ENCODE measurements at places on chromosomes 7 and 10. TPM values are rescaled to one million over a fixed set of nuclear protein-coding genes. Genes with fewer than 3 reads are reported as not detected.

- no peaks in the 10 kb centered on the region for H3K4me1 ChIP-seq
- H3K36me3 ChIP-seq, result peaks cover 3% of the 10 kb centered on the region
- no peaks in the 10 kb centered on the region for H3K27me3 ChIP-seq
Measured at GRCh38 chr7:155181768-155182167, 111.6 kb downstream of the HTR5A start.

GRCh38 chr7:73509463-73509862 is 12.6 kb downstream of the BAZ1B start:
- H3K36me3 ChIP-seq, result peaks cover 51% of the 10 kb centered on the region
- H3K4me3 ChIP-seq, result no peak overlapping the region
- H3K27ac ChIP-seq, result no peak overlapping the region

HOXA5 gene
- total RNA-seq, result not detected

DNA sequence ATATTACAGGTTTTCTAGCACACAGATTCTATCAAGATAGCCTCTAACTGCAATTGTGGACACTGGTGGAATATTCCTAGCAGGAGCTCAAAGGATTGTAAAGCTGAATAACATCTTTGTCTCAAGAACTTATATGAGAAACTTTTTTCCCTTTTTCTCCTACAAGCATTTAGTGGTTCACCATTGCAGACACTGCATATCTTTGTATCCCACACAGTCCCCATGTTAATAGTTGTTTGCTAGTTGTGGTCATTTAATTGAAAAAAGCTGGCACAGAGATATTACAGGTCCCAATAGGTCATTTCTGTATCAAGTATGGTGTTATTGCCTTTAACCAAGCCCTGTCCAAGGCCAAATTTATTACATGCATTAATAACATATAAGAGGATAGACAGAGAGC is 226.2 kb upstream of the TCF7L2 start:
- no peaks in the 10 kb centered on the region for H3K4me1 ChIP-seq
- no peaks in the 10 kb centered on the region for H3K27me3 ChIP-seq
- DNase-seq, result no peak
- H3K4me3 ChIP-seq, result no peak overlapping the region
- no peak overlapping the region for H3K27ac ChIP-seq

DNA sequence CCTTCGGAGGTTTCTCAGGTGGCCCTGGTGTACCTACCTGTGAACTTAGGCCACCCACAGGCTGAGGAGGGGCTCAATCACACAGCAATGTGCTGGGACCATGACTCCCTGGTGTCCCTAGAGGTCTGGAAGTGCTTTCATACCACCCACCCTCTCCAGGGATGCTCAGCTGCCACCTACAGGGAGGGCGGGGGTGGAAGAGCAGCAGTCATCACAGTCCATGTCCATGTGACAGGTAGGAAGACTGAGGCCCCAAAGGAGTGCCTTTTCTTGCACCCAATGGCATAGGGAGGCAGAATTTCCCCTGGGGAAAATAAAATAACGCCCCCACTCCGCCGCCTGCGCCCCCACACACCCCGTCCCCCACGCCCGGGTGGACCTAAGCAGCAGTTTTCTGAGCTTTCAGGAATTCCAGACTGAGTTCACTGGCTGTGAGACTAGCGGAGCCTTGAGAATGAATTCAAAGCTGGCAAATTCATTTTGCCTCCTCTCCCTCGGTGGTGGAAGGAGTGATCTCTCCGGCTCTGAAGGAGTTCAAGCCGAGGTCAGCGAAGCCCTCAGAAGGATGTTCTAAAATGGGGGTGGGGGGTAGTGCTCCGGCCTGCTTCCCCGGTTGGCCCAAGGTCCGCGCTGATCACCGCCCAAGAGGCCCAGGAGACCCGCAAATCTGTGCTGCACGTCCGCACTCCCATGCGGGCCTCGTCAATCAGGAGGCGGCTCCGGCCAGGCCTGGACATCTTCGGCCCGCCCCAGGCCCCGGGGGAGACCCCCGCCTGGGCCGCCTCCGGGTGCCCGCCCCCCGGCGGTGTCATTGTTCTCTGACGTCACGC is 2.1 kb upstream of the ZMIZ1 start:
- peak overlapping the region; percentile 70 for H3K4me3 ChIP-seq
- peaks cover 65% of the 10 kb centered on the region for H3K4me1 ChIP-seq
- peaks cover 13% of the 10 kb centered on the region for H3K27me3 ChIP-seq
- H3K27ac ChIP-seq, result peak overlapping the region; percentile 77

NPS gene
- total RNA-seq, result not detected

DNA sequence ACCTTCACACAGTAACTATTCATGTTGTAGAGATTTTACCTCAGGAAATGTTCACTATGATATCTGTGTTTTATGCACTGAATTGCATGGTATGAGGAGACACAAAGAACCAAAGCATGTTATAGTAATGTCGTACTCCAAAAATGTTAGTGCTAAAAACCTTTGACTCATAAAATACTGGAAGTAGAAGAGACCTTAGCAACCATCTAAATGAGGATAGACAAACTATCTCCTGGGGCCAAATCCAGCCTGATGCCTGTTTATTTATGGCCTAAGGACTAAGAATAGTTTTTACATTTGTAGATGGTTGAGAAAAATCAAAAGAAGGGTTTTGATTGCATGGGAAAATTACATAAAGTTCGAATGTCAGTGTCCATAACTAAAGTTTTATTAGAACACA is 535.1 kb downstream of the INHBA start:
- no peaks in the 10 kb centered on the region for H3K36me3 ChIP-seq
- no peak for DNase-seq
- no peak overlapping the region for H3K4me3 ChIP-seq
- H3K4me1 ChIP-seq, result no peaks in the 10 kb centered on the region
- no peaks in the 10 kb centered on the region for H3K27me3 ChIP-seq

KCND2 gene
- not detected for total RNA-seq

GRCh38 chr7:40753455-40753854 is 618.6 kb downstream of the SUGCT start:
- H3K36me3 ChIP-seq, result no peaks in the 10 kb centered on the region
- no peak overlapping the region for H3K4me3 ChIP-seq
- no peak overlapping the region for H3K27ac ChIP-seq
- DNase-seq, result no peak
- H3K4me1 ChIP-seq, result peaks cover 1% of the 10 kb centered on the region
- H3K27me3 ChIP-seq, result no peaks in the 10 kb centered on the region

DNA sequence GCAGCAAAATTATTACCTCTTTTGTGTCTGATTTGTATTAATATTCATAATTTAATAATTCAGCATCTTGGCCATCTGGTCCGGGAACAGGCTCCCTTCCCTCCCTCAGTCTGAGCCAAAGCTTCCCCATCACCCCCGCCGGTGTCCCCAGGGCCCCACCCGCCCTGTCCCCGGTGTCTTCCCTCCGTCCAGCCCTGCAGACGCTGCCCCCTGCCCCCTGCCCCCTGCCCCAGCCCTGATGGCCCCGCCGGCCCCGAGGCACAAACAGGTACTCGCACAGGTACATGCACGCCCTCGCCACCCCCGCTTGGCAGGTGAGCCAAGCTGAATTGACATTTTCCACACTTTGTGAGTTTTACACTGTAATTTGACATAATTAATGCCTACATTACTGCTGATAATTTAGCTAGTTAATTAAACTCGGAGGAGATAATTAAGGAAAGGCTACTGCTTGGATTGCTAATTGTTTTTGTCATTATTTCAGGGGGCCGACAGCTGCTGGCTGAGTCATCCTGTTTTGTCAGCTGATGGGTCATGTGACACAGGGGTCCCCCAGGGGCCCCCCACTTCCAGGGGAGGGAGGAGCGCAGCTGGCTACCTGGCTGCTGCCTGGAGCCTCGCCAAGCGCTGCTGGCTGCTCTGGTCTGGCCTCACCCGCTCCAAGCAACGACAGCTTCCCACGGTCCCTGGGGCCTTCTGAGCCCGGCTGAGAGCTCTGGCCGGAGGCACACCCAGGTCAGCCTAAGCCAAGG is 36.6 kb downstream of the MICALL2 start:
- H3K27me3 ChIP-seq, result peaks cover 19% of the 10 kb centered on the region
- no peaks in the 10 kb centered on the region for H3K36me3 ChIP-seq
- no peak overlapping the region for H3K4me3 ChIP-seq
- H3K4me1 ChIP-seq, result peaks cover 13% of the 10 kb centered on the region
- H3K27ac ChIP-seq, result no peak overlapping the region

DNA sequence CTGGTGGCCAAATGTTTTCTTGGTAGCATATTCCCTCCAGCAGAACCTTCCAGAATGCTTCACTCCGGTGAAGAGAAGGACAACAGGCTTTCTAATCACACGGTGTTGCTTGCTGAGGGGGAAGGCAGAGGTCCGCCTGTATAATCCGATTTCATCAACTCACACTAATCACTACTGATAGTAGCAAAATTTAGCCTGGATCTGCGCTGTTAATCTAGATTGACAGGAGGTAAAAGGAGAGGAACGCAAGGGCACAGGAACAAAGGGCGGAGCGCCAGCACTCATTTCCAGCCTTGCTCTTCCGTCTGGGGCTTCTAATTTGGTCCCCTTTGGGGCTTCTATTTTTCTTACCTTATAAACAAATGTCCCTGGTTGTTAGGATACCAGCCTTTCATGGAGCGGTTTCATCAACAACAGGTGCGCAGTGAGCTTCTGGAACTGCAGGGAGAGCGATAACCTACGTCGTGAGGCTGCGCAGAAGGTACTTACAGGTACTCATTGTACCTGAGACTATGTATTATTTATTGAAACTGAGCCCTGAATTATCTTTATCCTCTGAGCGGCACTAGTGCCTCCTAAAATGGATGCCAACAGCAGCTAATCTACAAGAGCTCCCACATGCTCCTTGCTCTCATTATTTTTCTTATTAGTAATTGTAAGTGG is 150.6 kb downstream of the CACNB2 start:
- H3K4me1 ChIP-seq, result no peaks in the 10 kb centered on the region
- no peaks in the 10 kb centered on the region for H3K27me3 ChIP-seq

- H3K36me3 ChIP-seq, result peaks cover 6% of the 10 kb centered on the region
- H3K27me3 ChIP-seq, result no peaks in the 10 kb centered on the region
- H3K4me3 ChIP-seq, result peak overlapping the region; percentile 69
- H3K4me1 ChIP-seq, result peaks cover 78% of the 10 kb centered on the region
- peak overlapping the region; percentile 95 for H3K27ac ChIP-seq
- peak; percentile 55 for DNase-seq
Measured at GRCh38 chr10:72320676-72321247, 34.0 kb downstream of the DNAJB12 start.

Measured in activated CD4-positive, alpha-beta T cell treated with anti-CD3 and anti-CD28 coated beads, Interleukin-2, amount 10 ng/mL, durations not matched to agents 7 days and 5 days (primary cell).